ENCODE measurements at places on chromosomes 12 and 14.

- no peak for DNase-seq
Observed at GRCh38 chr12:22406627-22407026, 72.1 kb upstream of the ST8SIA1 start.

- no peak for DNase-seq
Observed at GRCh38 chr12:124730455-124730932, 133.2 kb downstream of the SCARB1 start.

DNA sequence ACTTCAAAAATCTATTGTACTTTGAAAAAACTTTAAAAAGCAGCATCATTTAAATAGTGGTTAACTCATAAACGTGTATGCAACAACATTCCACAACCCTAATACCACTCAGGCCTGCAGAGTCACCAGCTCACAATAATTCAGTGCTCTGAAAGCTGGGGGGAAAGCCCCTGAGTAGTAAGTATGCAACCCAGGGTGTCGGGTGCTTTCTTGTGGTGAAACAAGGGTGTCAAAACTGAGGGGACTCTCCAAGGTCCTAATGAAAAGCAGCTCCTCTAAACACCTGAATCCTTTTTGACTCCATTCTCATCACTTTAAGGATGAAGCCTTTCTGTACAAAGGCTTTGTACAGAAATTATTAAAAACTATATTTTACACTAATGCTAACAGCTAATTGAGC, 33.7 kb downstream of the FGFR1OP2 start:
- DNase-seq, result no peak

DNA sequence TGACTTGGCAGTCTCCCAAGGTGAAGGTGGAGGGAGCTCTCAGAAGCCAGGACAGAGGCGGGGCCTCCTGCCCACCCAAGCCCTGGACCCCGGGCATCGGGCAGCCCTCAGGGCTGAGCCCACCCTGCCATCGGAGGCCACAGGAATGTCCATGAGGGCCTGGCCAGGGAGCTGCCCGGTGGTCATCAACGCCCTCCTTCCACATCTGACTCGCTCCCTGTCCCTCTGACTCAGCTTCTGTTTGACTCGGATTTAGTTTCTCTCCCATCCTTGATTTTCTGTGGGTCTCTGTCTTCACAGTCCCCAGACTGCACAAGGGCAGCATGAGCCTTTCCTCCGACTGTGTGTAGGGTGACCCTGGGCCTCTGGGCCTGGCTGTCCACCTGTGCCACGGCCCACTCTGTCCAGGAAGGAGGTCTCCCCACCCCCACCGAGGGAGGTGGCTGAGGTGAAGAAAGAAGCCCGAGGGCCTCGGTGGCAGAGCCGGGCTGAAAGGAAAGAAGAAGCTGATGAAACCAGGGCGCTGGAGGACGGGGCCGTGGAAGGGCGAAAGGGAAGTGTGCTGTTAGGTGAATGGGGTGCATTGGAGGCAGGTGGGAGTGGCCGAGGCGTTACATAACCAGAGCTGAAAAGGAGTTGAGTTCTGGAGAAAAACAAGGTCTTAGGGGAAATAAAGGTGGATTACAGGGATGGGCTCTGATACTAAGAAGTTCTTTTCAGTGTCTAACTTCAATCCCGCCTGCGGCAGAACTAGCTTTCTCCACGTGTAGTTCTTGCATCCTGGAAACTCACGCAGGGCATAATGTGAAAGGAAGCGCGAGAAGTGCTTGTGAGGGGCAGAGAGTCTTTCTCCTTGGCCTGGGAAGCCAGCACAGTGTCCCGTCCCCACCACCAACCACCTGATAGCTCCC, 16.7 kb upstream of the TMEM106C start:
- no peak for DNase-seq

- DNase-seq, result peak; percentile 68
Observed at GRCh38 chr14:28765169-28765830, 1.3 kb upstream of the FOXG1 start.

DNA sequence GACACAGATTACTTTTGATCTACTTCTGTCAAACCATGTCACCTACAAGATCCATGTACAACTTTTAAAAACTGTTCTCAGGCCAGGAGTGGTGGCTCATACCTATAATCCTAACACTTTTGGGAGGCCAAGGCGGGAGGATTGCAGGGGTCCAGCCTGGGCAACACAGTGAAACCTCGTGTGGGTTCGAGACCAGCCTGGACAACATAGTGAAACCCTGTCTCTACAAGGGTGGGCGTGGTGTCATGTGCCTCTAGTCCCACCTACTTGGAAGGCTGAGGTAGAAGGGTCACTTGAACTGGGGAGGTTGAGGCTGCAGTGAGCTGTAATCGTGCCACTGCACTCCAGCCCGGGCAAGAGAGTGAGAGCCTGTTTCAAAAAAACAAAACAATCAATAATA, 5.7 kb downstream of the WDR20 start:
- DNase-seq, result no peak

DNA sequence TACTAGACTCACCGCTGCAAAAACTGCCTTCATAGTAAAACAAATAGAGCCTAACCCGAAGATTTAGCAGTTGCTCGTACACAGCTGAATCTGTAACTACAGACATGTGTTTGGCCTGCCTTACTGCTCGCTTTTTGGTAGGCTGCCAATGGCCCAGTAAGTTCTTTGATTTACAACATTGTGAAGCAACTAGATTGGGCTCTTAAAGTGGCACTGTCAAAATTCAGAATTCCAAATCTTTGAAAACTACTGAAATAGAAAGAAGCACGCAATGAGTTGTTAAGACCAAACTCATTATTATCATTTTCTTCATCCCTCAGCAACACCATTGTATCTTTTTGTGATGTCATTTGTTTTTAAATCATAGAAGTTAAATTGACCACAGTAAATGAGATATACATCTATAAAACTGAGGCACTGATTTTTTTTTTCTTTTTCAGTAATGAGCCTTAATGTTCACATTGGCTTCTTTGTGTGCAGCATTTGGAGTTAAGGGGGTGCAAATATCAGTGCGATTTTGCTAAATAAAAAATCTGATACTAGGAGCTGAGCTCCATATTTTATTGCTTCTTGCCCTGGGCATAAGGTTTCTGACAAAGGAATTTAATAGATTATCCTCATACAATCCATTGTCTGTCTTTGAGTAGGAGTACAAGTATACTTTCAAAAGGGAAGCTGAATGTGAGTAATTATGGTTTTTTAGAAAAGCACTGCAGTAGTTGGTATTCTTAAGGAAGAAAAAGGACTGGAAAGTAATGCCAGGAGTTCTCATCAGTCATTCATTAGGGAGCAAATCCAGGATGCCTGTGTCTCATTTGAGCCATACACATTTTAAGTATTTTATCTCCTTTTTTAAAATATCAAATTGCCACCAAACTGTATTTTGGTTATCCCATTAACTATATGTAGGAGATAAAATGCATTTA, 138.5 kb downstream of the KICS2 start:
- peak; percentile 48 for DNase-seq
